ENCODE measurements at places on chromosomes 11 and 22.

GRCh38 chr11:17775507-17776211 is 41.1 kb downstream of the KCNC1 start:
- no peak for DNase-seq

GRCh38 chr11:132559331-132560036 is 972.8 kb downstream of the OPCML start:
- no peak for DNase-seq

- DNase-seq = no peak
These were observed 123.0 kb downstream of the SGSM3 start for GRCh38 chr22:40493441-40493840.

GRCh38 chr22:36913427-36914389 is at the start of gene CSF2RB:
Gene CSF2RB, plus strand, starts transcription at chr22:36913628. Its CDS starts 8,580 bp downstream, at chr22:36922208.
- DNase-seq = no peak

DNA sequence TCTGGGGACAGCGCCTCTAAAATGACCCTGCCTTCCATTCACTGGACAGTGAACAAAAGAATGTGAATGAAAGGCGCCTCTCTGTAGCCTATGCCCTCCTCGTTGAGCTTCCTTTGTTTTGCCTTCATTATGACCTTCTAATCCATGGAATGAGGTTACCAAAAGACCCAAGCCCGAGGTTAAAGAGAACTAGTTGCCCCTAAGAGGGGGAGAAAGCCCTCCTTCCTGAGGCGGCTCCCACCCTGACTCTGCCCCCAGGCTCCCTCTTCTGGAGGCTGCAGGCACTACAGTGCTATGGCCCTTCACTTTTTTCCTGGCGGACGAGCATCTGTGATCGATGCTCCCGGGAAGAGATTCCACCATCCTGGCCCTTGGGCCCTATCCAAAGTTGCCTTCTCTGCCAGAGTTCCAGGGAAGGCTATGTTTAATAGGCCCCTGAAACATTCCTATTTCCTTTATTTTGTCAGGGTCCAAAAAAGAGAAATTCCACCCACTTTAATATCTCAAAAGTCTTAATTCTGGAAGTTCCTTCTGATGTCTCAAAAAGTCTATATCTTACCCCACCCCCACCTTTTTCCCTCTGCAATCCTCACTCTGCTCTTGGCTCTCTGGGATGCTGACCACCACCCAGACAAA is 147.3 kb downstream of the FEZ1 start:
- no peak for DNase-seq

DNA sequence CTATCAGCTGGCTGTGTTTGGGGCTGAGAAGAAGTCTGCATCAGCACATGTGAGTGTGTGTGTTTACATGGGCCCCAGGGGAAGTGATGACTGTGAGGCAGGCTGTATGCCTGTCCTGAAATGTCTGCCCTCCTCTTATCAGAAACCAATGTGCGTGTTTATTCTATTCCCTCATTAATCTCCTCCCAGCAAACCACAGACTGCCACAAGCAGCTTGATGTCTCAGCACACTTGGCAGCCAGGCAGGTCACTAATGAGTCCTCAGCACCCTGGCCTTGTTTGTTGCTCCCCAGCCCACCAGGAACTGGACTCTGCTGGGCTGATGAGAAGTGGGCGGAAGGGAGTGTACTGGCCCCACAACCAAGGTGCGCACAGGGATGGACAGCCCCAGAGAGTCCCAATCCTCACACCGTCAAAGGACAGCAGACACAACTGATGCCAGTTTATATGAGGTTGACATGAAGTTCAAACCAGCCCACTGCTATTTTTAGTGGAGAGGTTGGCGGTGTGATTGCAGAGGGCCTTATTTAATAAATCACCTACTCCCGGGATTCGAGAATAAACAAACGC is 225.8 kb downstream of the ETS1 start:
- DNase-seq = no peak

DNA sequence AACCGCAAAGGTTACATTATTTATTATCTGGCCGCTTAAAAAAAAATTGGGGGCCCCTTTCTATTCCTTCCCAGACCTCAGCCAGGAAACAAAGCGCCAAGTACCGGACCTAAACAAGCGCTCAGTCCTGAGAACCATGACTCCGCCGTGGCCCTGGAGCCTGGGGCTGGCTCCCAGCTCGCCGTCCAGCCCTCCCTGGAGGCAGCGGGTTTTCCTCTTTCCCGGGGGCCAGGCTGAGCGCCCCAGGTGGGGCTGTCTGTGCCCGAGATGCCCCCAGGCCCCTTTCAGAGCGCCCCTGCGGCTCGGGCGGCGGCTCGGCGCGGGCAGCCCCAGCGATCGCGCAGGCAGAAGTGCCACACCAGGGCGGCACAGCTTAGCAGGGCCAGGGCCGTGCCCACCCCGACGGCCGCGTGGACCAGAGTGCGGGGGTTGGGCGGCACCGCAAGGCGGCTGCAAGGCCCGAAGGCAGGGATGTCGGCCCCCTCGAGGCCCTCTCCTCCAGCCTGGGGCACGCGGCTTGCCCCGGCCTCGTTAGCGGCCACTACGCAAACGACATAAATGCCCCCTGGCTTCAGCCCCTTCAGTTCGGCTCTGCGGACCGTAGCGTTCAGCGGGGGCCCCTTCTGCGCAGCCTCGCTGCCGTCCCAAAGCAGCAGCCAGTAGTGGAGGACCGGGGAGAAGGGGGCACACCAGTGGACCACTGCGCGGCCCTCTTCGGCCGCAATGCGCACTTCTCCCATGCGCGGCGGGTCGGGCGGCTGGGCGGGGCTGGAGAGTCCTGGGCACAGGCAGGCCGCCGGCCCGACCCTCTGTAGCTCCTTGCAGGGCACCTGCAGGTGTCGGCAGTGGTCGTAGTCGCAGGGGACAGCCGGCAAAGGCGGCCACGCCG is 1.6 kb downstream of the LRRN4CL start:
- no peak for DNase-seq

- DNase-seq = no peak
These were observed 72.4 kb upstream of the VSTM5 start for GRCh38 chr11:93922830-93923229.

- no peak for DNase-seq
These were observed 748 bp downstream of the RAB30 start for GRCh38 chr11:83070731-83071566.

GRCh38 chr22:38949889-38950405 is 7.5 kb upstream of the APOBEC3A start:
- no peak for DNase-seq

- no peak for DNase-seq
These were observed 10.1 kb upstream of the MRPL23 start for GRCh38 chr11:1936781-1937615.

DNA sequence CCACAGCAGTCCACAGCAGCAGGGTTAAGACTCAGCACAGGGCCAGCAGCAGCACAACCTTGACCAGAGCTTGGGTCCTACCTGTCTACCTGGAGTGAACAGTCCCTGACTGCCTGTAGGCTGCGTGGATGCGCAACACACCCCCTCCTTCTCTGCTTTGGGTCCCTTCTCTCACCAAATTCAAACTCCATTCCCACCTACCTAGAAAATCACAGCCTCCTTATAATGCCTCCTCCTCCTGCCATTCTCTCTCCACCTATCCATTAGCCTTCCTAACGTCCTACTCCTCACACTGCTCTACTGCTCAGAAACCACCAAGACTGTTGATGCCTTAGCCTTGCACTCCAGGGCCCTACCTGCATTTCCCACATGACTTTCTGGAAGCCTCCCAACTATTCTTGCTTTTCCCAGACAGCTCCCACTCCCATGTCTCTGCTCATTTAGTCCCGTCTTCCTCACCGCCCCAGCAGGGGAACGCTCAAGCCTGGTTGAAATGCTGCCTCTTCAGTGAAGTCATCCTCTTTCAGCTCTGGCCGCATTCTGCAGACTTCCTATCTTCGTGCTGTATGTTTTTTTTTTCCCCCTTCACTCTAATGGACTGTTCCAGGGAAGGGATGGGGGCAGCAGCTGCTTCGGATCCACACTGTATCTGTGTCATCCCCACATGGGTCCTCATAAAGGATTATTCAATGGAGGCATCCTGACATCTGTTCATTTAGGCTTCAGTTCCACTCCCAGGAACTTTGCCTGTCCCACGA is 3.3 kb downstream of the IL18BP start:
- DNase-seq = peak; percentile 21

DNA sequence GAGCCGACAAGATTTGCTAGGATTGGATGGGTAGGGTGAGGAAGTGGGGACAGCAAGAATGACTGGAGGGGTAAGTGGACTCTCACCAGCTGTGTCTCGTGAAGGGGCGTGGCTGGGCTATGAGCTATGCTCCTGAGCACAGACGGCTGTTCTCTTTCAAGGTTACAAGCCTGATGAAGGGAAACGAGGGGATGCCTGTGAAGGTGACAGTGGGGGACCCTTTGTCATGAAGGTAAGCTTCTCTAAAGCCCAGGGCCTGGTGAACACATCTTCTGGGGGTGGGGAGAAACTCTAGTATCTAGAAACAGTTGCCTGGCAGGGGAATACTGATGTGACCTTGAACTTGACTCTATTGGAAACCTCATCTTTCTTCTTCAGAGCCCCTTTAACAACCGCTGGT is 19.9 kb downstream of the F2 start:
- DNase-seq = no peak

GRCh38 chr22:35099883-35100282 is 33.9 kb downstream of the ISX start:
- no peak for DNase-seq

DNA sequence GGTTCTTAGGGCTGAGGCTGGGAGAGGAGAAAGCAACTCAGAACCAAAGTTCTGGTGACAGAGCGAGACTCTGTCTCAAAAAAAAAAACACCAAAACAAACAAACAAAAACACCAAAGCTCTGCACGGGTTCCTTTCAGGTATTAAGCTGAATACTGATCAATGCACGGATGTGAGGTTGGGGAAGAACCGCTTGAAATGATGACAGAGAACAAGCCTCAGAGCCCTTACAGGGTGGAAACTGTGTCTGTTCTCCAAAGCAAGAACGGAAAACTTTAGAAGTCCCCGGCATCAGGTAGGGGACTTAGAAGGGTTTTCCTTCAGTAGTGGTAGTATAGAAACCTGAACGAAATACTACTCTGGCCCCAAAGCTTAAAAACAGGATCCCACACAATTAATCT is 260.0 kb downstream of the TBC1D22A start:
- DNase-seq = no peak

GRCh38 chr11:122910775-122911174 is 28.2 kb downstream of the JHY start:
- no peak for DNase-seq

- DNase-seq = no peak
These were observed 31.3 kb upstream of the CTTN start for GRCh38 chr11:70367071-70367470.

GRCh38 chr11:116379185-116379828 is 393.5 kb downstream of the BUD13 start:
- no peak for DNase-seq

DNA sequence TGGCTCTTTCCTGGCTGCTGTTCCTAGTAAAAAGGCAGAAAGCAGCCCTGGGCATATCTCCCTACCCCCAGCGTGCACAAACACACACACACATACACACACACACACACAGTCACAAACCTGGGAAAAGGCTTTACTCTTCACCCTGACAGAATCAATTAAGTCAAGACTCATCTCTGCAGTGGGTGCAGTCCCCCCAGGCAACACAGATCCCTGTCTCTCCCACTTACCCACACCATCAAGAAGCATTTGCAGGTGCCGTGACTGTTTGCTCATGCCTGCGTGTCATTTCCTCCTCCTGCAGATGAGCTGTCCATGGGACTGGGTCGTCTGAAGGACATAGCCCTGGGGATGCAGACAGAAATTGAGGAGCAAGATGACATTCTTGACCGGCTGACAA is 28.6 kb downstream of the SNAP29 start:
- no peak for DNase-seq

GRCh38 chr11:111441443-111441842 is 62.4 kb upstream of the POU2AF1 start:
- no peak for DNase-seq

- no peak for DNase-seq
These were observed 124.5 kb upstream of the TMEM45B start for GRCh38 chr11:129691142-129691541.

GRCh38 chr11:14852571-14853177 is 39.4 kb downstream of the CYP2R1 start:
- no peak for DNase-seq

- no peak for DNase-seq
These were observed 75.3 kb downstream of the PDE2A start for GRCh38 chr11:72598906-72599305.

DNA sequence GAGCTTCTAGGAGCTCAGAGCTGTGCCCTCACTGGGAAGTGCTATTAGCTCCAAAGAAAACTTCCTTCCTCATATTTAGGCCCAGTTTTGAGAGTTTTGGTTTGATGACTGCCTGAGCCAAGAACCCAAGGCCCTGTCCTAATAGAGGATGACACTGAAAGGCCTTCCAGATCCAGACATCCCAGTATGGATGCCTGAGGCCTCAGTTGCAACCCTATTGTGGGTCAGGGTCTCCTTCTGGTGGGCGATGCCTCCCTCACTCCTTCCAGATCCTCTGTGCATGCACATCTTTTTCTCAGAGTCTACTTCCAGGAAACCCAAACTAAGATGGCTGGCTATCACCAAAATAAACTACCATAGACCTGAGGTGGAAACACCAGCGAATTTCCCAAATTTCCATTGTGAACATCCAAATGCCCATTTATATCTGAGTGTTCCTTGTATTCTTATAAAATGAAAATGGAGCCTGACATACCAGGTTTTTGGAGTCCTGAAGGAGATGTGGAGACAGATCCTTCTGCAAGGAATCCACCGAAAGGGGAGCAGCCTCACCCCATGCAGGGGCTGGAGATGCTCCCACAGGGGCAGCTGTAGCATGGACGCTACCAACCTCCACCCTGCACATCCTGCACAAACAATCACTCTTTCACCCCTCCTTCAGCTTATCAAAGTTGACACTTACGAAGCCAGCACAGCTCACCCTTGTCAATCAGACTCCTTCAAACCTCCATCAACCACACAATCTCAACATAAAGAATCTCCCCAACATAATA is 61.1 kb downstream of the GGTLC2 start:
- no peak for DNase-seq

DNA sequence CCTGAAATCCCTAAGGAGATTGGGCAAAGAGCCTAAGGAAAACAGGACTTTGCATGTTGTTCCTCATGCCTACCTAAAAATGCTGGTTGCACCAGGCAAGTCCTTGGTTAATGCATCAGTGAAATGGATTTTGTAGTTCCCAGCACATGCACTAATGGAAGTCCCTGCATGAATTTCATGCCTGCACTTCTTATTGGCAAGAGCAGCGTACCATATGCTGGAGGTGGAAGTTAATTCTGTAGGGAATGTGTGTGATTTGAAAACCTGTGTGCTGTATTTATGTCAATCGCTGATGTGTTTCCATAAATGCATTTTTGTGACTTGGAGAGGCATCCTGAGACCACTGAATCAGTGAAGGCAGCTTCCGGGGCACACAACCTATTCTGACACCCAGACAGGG is 140.3 kb upstream of the MTNR1B start:
- no peak for DNase-seq
